ENCODE measurements at places on chromosomes 5 and 9.

GRCh38 chr5:157167214-157167621 lies 1.2 kb upstream of the GARIN3 start:
- DNase-seq, result no peak

DNA sequence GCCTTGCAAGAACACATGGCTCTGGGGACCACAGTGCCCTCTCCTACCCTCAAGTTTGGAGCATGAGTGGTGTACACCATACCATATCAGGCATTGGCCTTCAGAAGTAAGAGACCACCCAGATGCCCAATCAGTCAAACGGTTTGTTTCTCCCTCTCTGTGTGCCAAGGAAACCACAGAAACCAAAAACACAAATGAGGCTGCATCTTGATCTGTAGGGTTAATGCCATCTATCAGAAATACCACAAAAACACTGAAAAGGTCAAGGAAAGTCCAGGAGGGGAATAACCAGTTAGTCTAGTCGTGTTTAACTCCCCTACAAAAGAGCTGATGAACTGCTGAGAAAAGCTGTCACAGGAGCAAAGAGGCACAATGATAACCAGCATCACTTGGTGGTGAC lies 78.4 kb downstream of the INSYN2B start:
- no peak for DNase-seq

- DNase-seq, result no peak
Measured at GRCh38 chr9:12880406-12881015, 105.7 kb downstream of the LURAP1L start.

DNA sequence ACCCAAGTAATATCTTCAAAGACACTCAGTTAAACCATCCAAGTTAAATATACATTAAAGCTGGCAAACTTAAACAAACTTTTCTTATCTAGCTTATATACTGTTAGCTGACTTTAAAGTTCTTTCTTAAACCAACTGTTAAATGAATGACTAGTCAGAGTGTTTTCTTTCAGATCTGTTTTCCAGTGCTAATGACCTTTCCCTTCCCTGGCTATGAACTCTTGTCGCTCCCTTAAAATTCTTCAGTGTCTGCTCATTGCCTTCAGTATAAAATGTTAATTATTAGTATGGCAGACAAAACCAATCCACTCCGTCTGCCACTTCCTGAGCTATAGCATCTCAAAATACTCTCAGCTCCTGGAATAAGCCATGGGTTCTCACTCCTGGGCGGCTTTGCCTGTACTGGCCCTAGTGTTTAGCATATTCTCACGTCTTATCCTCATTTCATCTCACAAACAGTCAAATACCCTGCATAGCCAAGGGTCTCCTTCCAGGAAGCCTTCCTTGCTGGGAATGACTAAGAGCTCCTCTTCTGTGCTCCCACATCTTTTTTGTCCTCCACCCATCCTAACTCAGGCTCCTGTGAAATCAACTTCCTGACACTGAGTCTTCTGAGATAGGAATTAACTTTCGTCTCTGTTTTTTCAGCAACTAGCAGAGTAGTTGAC lies 87.7 kb downstream of the VCAN start:
- no peak for DNase-seq

DNA sequence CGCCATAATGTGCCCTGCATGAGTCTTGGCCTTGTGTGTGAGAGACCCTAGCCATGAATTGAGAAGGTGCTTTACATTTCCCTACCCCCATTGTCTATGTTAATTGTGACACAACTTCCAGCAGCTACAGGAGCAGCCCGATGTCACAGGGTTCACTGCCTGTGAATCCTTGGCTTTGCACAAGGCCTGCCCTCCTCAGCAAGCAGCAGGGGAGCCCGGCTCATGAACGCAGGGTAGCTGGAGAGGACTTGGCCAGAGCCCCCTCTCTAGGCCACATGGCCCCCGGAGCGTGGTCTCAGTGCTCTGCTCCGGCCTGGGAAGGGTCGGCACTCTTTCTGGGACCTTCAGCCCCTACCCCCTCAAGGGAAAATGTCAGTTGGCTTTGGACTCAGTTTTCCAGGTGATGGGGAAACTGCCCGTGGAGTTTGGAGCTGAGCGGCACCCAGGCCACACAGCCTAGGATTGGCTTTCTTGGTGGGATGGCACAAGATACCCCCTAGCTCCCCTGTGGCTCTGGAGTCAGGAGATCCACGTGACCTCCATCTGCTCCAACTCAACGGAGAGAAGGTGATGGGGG lies 160.8 kb downstream of the DAB2IP start:
- DNase-seq, result no peak

GRCh38 chr5:127550652-127551409 lies 33.4 kb downstream of the PRRC1 start:
- DNase-seq, result no peak

GRCh38 chr5:145243016-145243415 lies 592.1 kb downstream of the PRELID2 start:
- no peak for DNase-seq

- DNase-seq, result no peak
Measured at GRCh38 chr5:14574096-14574495, 7.5 kb upstream of the OTULINL start.

- DNase-seq, result no peak
Measured at GRCh38 chr9:73026375-73026774, 73.5 kb upstream of the ALDH1A1 start.

DNA sequence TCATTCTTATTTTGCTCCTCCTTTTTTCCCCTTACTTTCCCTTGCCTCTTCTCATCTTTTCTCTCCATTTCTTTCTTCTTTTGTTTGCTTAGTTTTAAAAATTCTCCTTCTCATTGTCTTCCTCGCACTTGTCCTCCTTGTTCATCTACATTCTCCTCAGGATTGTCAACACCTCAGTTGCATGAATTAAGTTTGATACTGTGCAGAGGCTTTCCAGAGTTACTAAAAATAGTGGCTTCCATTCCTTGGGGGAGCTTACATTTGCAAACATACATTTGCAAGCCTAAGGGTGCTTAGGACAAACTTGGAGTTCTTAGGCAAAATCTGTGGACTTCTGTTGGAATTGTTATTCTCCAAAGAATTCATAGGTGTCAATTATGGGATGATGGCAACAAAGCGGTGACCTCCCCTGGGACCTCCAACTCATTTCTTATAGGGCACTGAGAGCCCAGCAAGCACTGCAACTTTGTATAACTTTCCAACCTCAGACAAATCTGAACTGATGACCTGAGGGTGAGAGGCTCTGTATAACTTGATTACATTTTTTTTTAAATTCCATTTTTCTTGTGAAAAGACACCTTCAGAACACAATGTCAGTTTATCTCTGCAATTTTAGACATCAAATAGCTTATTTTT lies 371.4 kb downstream of the TMEM38B start:
- no peak for DNase-seq

GRCh38 chr9:37486616-37487548 lies 1.1 kb downstream of the POLR1E start:
- no peak for DNase-seq

DNA sequence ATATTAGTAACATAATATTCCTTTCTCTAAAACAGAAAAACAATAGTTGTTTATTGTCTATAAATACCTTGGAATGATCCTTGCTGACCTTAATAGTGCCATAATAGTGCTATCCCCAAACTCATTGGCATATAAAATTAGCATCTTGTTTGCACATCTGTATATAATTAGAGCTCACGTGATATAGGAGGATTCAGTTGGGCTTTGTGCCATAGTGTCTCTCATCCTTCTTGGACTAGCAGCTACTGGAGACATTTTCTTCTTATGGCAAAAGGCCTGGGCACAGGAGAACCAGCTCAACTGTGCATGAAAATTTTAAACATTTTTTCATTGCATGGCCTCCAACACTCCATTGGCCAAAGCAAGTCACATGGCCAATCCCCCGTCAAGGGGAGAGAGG lies 342.5 kb downstream of the SPATA31D1 start:
- no peak for DNase-seq

GRCh38 chr5:17103461-17103860 lies 114.0 kb upstream of the BASP1 start:
- no peak for DNase-seq

DNA sequence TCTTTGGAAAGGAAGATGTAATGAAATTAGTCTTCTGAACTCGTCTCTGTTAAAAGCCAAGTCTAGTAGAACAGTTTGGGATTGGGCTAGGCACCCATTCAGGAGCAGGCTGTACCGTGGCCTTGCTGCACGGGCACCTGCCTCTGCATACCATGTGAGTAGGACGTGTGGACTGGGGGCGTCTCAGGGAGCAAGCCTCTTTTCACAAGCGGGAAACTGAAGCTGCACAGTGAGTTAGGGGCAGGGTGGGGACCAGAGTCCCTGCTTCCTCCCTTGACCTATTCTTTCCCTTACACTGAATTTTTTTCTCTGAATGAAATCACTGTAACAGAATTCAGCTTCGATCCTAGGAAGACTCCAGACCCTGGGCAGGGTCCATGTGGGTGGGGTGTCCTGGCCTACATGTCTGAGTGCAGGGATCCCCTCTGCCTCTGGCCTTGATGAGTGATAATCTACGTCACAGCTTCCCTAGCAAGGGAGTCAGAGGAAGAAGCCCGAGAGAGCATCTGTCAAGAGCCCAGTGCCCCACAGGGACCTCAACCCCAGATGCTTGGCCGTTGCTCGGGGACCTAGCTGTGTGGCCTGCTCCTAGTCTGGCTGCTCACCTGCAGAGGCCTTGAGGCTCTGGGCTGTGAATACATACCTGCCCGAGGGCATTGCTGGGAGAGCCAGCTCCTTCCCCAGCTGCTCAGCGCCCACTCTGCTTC lies 15.1 kb downstream of the PHF2 start:
- no peak for DNase-seq

GRCh38 chr5:129172580-129172979 lies 78.0 kb downstream of the ISOC1 start:
- DNase-seq, result no peak

DNA sequence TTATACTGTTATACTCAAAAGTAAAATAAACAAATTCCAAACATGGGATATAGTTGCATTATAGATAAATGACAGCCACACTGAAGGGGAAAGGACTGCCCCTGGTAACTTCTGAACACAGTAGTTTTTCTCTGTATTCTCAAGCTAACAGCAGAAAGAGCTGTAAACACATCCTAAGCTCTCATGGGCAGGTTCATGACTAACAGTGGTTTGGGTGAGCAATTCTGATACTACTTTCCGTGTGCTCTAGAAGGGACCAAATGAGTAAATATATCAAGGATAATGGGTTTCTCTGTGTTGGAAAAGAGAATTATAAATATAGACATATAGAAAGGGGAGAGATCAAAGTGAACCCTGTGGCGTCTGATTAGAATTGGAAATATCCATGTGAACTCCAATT lies 2.2 kb upstream of the LCN6 start:
- no peak for DNase-seq

GRCh38 chr5:8316608-8317280 lies 447.8 kb downstream of the MTRR start:
- no peak for DNase-seq

GRCh38 chr9:122186301-122186700 lies 26.6 kb downstream of the MORN5 start:
- no peak for DNase-seq

GRCh38 chr5:96855031-96855872 lies 21.0 kb upstream of the ERAP2 start:
- DNase-seq, result no peak

DNA sequence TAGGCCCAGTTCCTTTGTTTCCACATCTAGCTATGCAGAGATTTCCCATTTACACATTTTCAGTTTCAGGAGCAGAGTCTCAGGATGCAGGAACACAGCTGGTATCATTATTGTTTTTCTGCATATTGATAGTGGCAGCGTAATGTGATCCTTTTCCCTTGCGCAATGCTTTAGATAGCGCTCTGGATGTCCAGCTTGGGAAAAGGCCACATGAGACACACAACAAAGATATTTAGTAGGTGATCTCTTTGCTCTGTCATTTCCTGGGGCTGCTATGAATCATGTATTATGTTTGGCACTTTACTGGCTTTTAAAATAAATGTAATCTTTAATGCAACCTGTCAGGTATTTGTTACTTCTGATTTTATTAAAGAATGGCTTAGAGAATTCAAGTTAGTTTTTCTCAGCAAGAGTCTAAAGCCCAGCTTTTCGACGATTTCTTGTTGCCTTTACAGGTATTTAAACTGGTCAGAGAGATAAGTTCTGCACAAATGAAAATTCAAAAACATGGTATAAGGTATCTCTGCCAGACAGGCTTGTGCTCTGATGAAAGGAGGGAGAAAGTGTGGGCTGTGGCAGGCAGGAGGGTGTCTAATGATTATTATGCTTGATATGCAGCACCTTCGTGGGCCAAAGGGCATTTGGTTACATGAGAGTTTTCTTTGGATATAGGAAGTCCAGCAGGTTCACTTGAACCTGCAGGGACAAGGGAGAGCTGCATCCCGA lies 42.2 kb downstream of the PTTG1 start:
- no peak for DNase-seq

DNA sequence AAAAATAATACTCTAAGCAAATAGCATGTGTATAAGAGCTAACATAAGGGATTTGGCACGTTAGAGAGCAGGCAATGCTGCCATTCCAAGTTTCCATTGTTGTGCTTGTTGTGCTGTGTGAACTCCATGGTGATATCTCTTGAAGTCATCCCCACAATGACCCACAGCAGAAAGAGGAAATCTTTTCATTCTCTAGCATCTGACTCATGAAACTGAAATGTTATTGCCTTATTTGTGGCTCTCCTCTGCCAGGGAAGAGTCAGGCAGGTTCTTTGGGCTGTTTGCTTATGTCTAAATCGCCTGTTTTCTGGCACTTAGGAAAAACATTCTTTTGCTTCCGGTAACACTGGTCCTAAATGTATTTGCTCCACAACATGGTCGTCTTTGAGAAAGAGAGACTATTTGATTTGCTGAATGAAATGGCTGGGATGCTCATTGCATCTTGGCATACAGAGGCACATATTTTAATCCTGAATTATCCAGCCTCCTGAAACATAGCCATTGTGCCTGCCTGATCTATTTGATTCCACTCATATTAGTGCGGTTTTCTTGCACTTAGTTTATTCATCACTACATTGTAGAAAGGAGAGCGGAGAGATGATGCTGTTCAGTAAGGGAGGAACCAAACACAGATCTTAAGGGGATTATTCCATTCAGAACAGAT lies 188.8 kb downstream of the CSNK1G3 start:
- no peak for DNase-seq

DNA sequence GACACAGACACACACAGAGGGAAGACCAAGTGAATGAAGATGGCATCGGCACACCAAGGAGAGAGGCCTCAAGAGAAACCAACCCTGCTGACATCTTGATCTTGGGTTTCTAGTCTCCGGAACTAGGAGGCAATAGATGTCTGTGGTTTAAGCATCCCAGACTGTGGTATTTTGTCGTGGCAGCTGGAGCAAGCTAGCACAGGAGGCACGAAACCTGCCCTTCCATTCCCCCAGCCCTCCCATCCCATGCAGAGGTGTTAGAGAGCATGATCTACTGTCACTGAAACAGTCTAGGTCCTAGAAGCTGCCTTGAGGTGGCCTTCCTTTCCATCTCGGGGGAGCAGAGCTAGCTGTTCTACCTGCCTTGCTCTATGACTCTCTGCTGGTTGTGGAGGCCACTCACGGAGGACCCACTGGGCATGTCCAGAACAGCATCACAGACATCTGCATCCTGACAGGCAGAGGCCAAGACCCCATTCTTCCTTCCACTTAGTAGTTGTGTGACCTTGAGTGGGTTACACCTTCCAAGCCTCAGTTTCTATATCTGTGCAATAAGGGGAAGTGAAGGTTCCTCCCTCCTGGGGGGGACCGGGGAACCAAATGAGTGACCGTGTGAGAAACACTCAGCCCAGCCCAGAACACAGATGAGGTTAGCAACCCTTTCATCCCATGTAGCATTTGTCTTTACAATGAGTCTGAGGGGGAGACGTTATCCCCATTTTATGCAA lies 134.3 kb upstream of the BOD1 start:
- DNase-seq, result no peak

All from NCI-H2081 treated with DMSO at 0.1 percent for 48 hours (cell line).